WERI-Rb-1 (cell line): ENCODE measurements at places on chromosomes 4 and X.

DNA sequence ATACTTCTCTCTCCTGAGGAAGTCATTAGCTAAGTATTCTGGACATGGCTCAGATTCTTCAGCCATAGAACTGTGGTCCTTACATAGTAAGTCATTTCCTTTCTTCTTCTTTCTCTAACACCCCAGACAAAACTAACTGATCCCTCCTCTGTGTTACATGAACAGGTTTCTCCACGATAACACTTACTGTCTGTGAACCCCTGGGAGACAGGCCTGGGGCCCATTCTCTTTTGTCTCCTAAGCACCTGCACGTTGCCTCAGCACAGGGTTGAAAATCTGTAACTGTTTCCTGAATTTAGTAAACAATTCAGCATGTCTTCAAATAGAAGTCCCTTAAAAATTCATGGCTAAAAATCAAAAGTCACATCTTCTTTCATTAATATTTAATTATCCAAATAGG is 24.7 kb downstream of the APBB2 start:
- DNase-seq, result no peak

- DNase-seq, result no peak
Observed at GRCh38 chrX:78387364-78387763, 60.0 kb upstream of the CYSLTR1 start.

- no peak for DNase-seq
Observed at GRCh38 chr4:24279469-24279868, 304.9 kb downstream of the DHX15 start.

DNA sequence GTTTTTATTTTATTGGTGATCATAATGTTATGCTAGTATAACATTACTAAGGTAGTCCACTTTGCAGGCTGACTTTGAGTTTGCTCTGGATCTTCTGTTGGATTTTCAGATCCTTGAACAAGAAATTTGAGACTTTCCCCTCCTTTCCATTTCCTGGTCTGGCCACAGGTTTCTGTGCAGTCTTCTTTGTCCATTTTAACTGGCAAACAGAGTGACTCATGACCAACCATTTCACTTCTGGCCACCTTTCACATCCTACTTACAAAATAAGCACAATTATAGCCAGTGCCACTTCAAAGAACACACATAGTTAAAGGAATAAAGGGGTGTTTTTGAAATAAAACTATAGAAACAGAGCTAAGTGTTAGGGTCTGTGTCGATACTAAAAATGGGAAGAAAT is 8.4 kb downstream of the ANK2 start:
- no peak for DNase-seq

DNA sequence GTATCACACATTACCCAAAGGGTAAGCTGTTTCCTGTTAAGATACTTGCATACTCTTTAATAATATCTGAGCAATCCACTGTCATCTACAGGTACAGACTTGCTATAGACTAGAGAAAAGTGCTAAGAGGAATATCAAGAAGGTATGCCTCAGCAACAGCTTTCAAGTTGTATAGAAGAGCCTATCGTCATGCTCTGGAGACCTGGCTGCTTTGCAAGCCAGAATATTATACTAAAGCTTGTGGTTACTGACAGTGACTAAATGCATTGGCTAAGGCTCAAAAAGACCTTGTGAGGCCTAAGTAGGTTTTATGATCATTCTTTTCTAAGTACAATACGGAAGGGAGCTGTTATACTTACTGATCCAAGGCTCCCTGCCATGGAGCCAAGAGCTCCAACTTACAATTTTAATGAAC is 11.3 kb downstream of the LAMP2 start:
- no peak for DNase-seq

DNA sequence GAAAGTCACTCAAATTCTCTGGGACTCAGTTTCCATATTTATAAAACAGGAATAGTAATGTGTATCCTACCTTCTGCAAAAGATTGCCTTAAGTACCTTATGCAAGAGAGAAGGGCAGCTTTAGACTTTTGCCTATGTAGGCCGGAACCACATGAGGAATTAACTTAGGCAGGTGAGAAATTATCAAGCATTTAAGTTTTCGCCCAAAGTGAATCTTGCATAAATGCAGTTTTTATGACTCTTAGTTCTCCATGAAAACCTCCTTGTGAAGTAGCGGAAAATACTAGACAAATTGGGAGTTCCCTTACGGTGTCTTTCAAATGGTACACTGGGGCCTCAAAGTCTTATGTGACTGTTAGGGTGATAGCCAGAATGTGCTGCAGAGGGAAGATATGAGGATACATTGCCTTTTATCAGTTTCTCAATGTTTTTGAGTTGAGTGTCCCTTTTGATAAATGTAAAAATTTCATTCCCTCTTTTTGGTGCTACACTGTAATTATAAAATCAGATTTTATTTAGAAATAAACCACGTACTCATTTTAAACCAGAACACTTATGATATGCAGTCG is 2.6 kb downstream of the SH2D1A start:
- DNase-seq, result no peak

GRCh38 chr4:89509708-89510281 is 202.2 kb upstream of the GPRIN3 start:
- no peak for DNase-seq

DNA sequence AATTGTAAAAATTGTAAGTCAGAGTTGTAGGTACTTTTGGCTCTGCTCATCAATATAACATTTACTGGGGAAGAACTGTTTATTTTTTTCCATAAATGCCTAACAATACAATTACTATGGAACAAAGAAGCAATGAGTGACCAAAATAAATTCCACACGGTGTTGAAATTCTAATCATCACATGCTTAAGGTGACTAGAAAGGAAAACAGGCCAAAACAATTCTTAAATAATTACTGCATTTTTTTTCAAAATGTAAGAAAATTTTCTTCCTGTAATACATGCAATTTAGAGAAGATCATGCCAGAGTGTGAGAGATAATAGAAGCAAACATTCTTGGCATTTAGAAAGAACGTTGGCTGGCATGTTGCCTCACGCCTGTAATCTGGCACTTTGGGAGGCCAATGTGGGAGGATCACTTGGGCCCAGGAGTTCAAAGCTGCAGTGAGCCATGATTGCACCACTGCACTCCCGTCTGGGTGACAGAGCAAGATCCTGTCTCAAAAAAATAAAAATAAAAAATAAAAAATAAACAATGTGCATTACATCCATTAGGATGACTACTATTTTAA is 22.5 kb downstream of the C4orf46 start:
- DNase-seq, result no peak

- DNase-seq, result no peak
Observed at GRCh38 chr4:79757600-79757999, 315.4 kb downstream of the ANTXR2 start.

DNA sequence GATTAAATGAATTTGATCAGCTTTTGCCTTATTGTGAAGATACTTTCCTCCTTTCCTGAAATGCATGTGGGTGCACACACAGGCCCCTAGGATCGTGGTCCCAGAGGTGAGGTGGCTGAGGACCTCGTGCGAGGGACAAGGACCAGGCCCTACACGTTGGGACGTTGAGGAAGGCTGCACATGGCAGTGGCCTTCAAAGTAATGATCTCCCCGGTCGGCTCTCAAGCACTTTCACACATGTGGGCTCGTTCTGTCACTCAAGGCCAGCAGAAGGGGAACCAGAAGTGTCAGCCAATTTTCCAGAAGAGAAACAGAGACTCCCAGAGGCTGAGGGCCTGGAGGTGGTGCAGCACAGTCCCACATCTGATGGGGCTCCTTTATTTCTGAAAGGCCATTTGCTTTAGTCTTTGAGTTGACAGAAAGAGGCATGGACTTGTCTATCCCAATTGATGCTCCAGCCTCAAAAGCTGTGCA is 196.8 kb downstream of the AFAP1 start:
- DNase-seq, result no peak

DNA sequence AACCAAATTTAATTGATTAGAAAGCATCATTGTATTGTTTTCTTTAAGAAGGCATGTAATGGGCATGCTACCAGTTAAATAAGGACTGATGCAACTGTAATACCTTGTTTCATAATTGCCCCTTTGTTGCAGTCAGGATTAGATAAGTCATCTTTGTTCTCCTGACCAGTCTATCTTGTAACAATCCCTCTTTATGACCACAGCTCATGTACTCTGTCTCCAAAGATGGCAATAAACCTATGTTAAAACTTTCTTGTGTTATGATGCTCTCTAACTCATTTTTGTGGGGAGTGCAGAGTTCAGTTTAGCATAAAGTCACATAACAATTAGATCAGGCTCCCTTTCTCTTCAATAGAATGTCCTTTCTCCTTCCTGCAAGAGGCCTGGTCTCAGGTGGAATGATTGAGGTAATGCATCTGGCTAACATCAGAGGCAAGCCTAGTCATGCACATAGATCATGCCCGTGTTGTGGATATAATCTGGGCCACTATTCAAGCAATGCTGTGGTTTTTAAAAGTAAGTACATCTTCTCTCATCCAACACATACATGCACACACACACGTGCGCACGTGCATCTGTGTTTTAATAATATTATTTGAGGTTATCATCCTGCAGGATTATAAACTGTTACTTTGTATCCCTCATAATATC is 45.6 kb downstream of the TMEM154 start:
- DNase-seq, result no peak

DNA sequence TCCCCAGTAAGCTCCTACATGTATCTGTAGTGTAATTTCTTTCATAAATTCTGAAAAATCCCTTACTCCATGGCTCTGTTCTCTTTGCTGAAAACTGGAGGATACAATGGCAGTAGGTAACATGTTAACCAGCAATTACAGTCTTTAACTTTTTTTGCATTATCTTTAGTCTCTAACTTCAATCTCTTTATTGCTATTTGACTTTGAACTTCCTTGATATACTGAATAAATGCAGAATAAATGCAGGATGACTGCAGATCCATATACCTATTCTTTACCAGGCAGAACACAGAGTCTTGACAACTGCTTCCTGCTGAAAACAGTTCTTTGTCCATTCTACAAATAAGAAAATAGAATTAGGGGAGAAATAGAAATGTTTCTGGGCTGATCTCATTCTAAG is 101.3 kb downstream of the SLC7A11 start:
- DNase-seq, result no peak

DNA sequence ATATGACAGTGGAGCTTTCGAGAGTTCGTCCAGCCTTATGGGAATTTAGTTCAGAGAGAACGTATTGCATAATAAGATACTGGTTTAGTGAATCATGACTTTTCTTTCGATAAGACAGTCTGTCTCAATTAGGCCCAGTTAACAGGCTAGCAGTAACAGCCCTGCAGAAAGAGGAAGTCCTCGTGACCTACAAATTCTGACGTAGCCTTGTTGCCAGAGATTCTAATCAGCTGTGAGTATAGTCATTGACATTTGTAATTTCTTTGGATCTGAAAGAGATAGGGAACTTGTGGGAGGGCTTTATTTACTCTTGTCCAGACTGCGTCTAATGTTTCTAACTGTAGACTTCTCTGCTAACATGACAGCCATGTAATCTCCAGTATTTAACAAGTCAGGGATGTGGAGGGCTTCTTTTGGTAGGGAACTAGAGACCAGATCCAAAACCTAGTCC is 15.8 kb downstream of the ART3 start:
- DNase-seq, result no peak

DNA sequence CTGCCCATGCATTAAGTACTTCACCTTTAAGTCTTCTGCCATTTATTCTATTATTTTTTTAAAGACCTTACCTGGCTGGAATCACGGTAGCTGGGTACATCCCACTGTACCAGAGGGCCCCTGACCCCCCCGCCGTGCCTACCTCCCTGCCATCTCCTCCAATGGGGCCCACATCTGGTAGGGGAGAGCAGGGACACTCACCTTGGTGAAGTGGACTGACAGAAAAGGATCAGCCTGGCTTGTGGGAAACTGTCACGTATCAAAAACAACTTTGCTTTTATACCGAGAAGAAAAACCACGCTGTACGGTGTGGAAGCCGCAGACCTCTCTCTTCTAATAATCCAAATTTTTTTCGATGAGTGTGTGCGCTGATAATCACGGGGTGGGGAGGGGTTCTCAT is at the start of gene FOXP3:
FOXP3 (minus strand) TSS at position 251 of the 400 bp plus-strand sequence. CDS start 6,205 bp downstream, outside the sequence.
- no peak for DNase-seq

DNA sequence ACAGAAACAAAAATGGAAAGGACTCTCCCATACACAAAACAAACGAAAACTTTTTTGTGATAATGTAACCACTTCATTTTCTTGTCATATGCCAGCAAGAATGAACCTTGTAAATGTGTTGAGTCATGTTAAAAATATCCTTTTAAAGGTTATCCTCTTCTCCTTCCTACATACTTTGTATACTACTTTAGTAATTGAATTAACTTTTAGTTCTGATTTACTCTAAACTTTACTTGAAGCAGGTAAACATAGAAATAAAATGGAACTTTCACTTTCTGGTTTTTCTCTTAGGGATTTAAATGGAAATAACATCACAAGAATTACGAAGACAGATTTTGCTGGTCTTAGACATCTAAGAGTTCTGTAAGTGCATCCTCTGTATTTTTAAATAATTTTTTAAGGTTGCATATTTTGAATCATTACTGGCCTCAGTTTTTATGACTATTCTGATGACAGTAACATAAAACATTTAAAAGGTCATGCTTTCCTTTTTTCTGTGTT is 4.7 kb downstream of the SLIT2 start:
- no peak for DNase-seq

DNA sequence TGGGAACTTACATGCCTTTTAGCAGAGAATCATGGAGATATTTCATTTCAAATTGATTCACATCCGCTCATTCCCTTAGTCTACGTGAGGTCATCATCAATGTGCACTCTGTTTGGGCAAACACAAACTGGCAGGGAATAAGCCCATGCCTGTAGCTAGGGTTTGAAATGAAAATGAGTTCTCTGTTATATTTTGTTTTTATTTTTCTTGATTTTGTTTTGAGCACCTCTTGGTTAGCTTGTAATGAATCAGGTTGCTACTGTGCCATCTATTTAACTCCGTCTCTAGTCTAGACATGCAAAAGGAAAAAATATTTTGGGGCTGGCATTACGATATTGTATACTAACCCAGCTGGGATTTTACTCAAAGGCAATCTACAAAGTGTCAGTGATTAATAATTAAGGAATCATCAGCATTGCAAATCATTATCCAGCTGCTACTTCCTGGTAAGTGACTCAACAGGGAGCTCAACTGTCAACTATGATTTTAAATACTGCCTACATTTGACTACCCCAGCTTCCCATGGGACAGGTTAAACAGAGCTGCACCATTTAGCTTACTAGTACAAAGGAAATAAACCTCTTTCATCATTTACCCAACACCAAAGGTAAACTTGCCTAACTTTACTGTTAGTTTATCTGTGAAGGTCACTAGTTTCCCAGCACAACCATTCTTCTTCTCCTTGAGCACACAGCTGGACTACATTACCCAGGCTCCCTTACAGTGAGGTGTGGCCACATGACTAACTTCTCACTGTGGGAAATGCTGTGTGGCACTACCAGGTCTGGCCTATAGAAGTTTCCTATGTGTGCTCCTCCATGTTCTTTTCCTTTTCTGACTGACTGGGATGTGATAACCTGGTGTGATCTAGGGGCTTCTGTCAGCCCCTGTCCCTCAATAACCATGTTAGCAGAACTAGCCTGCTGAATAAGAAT is 21.2 kb upstream of the TRPC5OS start:
- peak; percentile 27 for DNase-seq

GRCh38 chr4:153831245-153831644 is 42.4 kb upstream of the SFRP2 start:
- no peak for DNase-seq
